COLO829 (cell line): ENCODE measurements at places on chromosomes 13 and 19.

- DNase-seq, result no peak
Observed at GRCh38 chr19:16064209-16064889, 11.9 kb upstream of the TPM4 start.

DNA sequence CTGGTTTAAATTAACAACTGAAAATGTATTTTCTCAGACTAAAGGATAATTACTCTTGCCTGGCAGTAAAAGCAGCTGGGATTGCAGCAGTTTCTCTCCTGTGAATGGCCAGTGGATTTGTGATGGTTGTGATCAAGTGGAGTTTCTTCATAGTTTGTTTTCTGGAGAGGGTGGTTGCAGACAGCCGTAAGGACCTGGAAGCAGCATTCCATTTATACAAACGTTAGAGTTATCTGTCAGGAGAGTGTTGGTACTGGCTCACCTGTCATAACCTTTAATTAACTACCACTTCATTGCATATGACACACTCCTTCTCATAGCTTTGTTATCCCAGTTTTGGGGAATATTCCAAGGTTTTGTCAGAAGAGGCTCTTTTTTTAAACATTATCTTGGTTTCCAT, 258.4 kb upstream of the SLC10A2 start:
- DNase-seq, result no peak

- peak; percentile 66 for DNase-seq
Observed at GRCh38 chr13:45367358-45367757, 26.4 kb upstream of the TPT1 start.

- no peak for DNase-seq
Observed at GRCh38 chr19:6319376-6319775, 14.0 kb downstream of the ACER1 start.
